ENCODE measurements at places on chromosomes 5 and 9. TPM values are rescaled to one million over a fixed set of nuclear protein-coding genes. Genes with fewer than 3 reads are reported as not detected.

- H3K36me3 ChIP-seq: no peaks in the 10 kb centered on the region
- H3K27ac ChIP-seq: no peak overlapping the region
- H3K4me3 ChIP-seq: no peak overlapping the region
- no peaks in the 10 kb centered on the region for H3K4me1 ChIP-seq
These were observed 205.6 kb downstream of the PSAT1 start for GRCh38 chr9:78502566-78502965.

DNA sequence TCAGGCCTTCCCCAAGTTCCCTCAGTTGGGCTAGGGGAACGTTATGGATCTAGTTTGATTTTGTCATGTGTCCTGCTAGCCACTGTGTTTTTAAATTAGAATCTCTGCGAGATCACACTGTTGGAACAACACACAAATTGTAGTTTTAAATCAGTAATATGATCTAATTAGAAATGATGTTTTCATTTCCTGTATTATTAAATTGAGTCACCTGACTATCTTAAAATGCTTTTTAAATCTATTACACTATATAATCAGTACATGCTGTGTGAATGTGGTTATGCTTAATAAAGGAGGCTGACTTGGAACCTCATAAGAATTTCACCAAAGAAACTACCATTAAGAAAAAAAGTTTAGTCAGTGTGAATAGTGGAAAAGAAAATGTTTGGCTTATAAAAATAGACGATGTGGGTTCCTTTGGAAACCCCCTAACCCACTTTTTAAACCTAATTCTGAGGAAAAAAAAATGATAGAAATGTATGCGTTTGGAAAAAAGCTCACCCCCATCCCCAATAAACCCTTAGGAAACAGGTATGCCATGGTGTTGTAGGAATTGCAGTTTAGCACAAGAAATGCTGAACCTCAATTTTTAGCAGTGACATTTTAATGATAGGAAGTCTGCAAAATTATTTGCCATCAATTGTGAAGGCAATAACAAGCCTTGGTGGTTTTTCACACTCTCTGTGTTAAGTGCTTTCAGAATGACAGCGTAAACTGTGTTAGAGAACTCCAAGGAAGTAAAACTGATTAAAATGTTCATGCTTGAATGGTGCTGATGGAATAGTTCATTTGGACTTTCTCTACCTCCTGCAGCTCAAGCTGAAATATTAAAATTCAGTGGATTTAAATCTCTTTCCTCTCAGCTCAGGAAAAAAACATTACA lies 59.0 kb downstream of the TLE4 start:
- no peak for DNase-seq
- H3K27me3 ChIP-seq: no peaks in the 10 kb centered on the region
- peaks cover 44% of the 10 kb centered on the region for H3K36me3 ChIP-seq
- peak overlapping the region; percentile 55 for H3K4me3 ChIP-seq
- H3K4me1 ChIP-seq: peaks cover 73% of the 10 kb centered on the region

GRCh38 chr5:65366655-65367054 lies 115.1 kb downstream of the ADAMTS6 start:
- no peak for DNase-seq
- no peaks in the 10 kb centered on the region for H3K4me1 ChIP-seq
- no peaks in the 10 kb centered on the region for H3K27me3 ChIP-seq
- H3K27ac ChIP-seq: no peak overlapping the region
- H3K36me3 ChIP-seq: no peaks in the 10 kb centered on the region

- H3K36me3 ChIP-seq: no peaks in the 10 kb centered on the region
- no peak overlapping the region for H3K27ac ChIP-seq
- H3K27me3 ChIP-seq: peaks cover 10% of the 10 kb centered on the region
- DNase-seq: no peak
- H3K4me1 ChIP-seq: no peaks in the 10 kb centered on the region
- no peak overlapping the region for H3K4me3 ChIP-seq
These were observed 134.9 kb downstream of the PRDM6 start for GRCh38 chr5:123223921-123224320.

- peak overlapping the region; percentile 77 for H3K4me3 ChIP-seq
- peak; percentile 7 for DNase-seq
- no peaks in the 10 kb centered on the region for H3K36me3 ChIP-seq
- peaks cover 93% of the 10 kb centered on the region for H3K27me3 ChIP-seq
- H3K27ac ChIP-seq: no peak overlapping the region
- H3K4me1 ChIP-seq: peaks cover 26% of the 10 kb centered on the region
These were observed 789 bp downstream of the SEMA6A start for GRCh38 chr5:116573702-116574366.

DNA sequence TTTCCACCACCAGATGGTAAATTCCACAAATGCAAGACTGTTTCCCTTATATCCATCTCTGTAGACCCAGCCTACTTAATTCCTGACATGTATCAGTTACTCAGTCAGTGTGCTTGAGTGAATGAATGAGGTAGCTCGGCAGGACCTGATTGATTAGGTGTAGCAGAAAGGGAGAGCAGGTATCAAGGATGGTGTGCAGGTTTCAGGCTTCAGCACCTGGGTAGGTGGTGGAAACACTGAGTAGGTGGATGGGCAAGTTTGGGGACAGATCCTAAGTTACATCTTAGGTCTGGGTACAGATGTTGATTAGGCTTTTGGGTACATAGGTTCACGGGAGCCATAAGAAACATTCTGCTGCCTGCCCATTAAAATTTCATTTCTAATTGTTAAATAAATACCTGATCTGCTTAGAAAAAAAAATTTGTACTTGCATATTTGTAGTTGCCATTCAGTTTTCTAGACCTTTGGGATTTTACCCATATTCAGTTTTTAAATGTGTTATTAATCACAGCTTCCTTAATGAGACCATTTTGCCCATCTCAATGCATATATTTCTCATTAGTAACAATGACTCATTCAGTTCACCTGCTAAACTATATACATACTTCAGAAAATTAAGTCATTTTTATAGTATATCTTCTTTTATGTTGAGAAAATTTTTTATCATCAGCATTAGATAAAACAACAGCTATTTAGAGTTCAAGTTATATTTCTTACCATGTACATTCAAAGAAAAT lies 111.8 kb downstream of the INIP start:
- no peak overlapping the region for H3K27ac ChIP-seq
- no peak overlapping the region for H3K4me3 ChIP-seq
- no peak for DNase-seq
- no peaks in the 10 kb centered on the region for H3K27me3 ChIP-seq

DNA sequence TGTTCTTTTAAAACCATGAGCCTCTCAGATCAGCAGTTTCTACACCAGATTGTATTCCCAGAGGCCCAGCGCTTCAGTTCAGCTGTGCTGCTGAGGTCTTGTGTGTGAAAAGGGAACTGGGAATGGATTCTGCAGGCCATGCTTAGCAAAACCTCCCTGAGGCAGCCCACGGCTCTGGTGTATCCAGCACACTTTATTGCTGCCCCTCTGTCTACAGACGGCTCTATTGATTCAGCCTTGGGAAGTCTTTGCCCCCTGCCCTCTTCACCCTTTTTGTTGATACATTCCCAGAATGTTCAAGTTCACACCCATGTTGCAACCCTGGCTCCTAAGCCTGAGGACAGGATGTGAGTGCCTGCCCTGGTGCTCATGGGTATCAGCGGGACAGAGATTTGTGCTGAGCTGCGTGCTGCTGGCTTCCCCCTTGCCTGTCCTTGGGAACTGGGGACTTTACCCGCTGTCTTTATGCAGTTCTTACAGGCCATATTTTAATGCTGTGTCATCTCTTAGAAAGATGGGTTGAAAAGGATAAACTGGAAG lies 37.3 kb downstream of the ARHGAP26 start:
- DNase-seq: no peak
- H3K27me3 ChIP-seq: no peaks in the 10 kb centered on the region
- H3K27ac ChIP-seq: no peak overlapping the region
- peaks cover 22% of the 10 kb centered on the region for H3K4me1 ChIP-seq

DNA sequence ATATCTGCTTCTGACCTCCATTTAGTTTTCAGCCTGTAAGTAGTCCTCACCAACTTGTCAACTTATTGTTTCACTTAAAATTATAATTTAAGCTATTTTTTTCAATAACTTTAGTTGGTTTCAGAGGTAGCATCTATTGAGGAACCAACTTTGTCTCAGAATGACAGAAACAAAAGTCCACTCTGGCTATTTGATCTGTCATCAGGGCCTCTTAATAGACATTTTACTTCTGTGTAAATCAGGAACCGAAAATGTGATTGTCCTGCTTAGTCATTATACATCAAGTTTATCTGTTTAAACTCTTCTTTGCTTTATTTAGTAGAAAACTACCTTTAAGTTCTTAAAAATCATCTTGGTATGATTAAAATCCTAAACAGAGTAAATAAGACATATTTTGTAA lies 820.8 kb upstream of the EDIL3 start:
- H3K4me1 ChIP-seq: no peaks in the 10 kb centered on the region
- H3K27ac ChIP-seq: no peak overlapping the region
- no peaks in the 10 kb centered on the region for H3K36me3 ChIP-seq
- no peaks in the 10 kb centered on the region for H3K27me3 ChIP-seq

DNA sequence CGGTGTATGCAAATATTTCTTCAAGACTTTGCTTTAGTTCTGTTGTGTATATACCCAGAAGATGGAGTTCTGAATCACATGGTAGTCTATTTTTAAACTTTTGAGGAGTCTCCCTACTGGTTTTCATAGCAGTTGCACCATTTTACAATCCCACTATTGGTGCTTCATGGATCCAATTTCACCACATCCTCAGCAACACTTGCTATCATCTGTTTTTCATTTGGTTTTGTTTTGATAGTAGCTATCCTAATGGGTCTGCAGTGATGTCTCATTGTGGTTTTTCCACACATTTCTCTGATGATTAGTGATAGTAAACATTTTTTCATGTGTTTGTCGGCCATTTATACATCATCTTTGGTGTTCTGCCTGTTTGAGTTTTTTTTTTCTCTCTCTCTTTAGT lies 1339.3 kb downstream of the EFNA5 start:
- no peaks in the 10 kb centered on the region for H3K27me3 ChIP-seq
- no peaks in the 10 kb centered on the region for H3K4me1 ChIP-seq
- H3K27ac ChIP-seq: no peak overlapping the region
- no peaks in the 10 kb centered on the region for H3K36me3 ChIP-seq

DNA sequence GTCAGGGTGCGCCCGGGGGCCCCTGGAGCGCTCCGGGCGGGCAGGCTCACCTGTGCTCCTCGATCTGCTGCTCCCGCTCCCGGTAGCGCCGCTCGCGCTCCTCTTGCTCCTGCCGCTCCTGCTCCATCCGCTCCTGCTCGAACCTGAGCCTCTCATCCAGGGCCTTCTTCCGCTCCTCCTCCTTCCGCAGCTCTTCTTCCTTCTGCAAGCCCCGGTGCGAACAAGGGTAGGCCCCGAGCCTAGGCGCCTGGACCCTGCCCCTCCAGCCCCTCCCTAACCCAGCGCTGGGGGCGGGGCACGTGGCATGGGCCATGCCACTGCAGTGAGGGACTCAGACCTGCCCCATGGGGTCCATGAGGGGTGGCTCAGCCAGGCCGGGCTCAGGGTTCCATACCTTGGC lies 6.6 kb downstream of the DBN1 start:
- H3K4me3 ChIP-seq: no peak overlapping the region
- no peaks in the 10 kb centered on the region for H3K27me3 ChIP-seq
- H3K36me3 ChIP-seq: peaks cover 54% of the 10 kb centered on the region
- no peak for DNase-seq
- no peak overlapping the region for H3K27ac ChIP-seq
- peaks cover 31% of the 10 kb centered on the region for H3K4me1 ChIP-seq

DNA sequence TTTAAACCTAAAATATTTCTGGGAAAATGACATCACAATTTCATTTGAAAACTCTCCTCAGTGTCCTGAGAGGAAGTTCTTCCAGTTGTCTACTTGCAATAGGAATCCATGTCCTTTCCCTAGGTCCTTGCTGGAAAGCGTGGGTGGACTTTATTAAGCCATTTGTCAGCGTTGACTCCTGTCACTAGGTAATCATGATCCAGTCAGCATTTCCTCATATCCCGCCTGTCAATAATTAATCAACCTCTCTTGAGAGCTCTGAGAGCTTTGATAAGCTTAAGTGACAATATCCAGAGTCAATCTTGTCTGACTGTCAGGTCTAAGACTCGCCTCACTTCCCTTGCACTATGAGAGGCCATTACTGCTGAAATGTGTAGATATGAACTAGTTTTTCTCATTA lies 107.2 kb upstream of the SLIT3 start:
- no peak overlapping the region for H3K4me3 ChIP-seq
- no peaks in the 10 kb centered on the region for H3K4me1 ChIP-seq
- no peak overlapping the region for H3K27ac ChIP-seq

Gene TAF1L
- 0.04 TPM for total RNA-seq

Gene PCDHA1
- not detected for total RNA-seq

Gene LCN15
- not detected for total RNA-seq

Gene SOHLH1
- not detected for total RNA-seq

Gene SLC34A1
- not detected for total RNA-seq
